BJ (cell line): ENCODE measurements at places on chromosomes 7 and 10. TPM values are rescaled to one million over a fixed set of nuclear protein-coding genes. Genes with fewer than 3 reads are reported as not detected.

DNA sequence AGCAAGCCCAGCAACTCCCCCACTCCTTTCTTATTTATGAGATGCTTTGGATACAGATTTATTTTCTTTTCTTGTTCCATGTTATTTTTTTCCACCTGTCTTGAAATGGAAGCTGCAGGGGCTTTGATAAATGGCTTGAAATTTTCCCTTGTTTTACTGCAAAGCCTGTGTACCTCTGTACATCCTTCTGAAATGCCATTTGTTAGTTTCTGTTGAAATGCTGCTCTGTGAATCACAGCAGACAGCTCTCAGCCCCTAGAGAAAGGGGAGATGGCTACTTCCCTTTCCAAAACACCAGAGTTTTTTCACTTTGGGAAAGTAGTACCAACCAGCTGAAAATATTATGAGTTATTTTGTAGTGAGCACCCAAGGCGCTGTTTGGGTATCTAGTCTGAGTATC is 304.2 kb downstream of the ELMO1 start:
- no peak for DNase-seq

DNA sequence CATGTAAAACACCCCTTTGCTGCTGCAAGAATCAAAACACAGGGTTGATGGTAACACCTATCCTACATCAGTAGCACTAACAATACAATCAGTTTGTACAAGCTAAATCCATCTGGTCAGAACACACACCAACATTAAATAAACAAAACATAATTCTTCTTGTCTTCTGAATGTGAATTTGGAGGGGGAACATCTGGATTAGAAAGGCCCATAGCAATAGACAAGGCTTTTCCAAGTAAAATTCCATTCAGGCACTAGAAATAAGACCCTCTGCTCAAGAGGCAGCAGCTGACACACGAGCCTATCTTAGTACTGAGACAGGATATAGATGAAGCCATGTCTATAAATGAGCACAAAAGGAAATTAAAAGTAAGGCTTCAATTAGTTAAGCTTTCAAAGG is 839.9 kb upstream of the LRRTM3 start:
- DNase-seq, result no peak

- DNase-seq, result no peak
These were observed 78.9 kb downstream of the MTPN start for GRCh38 chr7:135898226-135898625.

The OR9A2 gene
- polyA plus RNA-seq, result not detected in 2 replicates

The DNAJC12 gene
- 0.13 and 0.42 TPM in 2 replicates for polyA plus RNA-seq

- no peak for DNase-seq
These were observed 1.5 kb downstream of the PSMC2 start for GRCh38 chr7:103348959-103349358.

GRCh38 chr10:22271786-22272185 is 44.4 kb upstream of the COMMD3 start:
- DNase-seq, result no peak

DNA sequence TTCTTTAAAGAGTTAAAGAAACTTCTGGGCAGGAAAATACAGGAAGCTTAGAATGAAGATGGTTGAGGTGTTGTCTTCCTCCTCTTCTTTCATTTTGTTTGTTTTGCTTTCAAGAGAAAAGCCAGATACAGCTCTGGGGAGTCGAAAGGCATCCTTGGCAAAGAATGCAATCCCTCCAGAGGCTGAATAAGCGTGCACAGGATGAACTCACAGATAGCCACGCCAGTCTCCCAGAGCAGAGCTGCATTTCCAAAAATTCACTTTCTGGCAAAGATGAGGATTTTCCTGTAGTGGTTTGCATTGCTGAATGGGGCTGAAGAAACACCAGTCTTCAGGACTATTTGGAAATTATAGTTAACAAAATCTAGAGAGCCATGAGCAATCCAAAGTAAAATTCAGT is 336.4 kb downstream of the NRG3 start:
- no peak for DNase-seq

GRCh38 chr10:72158176-72158575 is 57.6 kb upstream of the ANAPC16 start:
- no peak for DNase-seq
